Glutamatergic neuron (in vitro differentiated cells): ENCODE measurements at places on chromosomes 3 and 15.

GRCh38 chr15:64633332-64633731, 142.1 kb downstream of the RBPMS2 start:
- DNase-seq: no peak

DNA sequence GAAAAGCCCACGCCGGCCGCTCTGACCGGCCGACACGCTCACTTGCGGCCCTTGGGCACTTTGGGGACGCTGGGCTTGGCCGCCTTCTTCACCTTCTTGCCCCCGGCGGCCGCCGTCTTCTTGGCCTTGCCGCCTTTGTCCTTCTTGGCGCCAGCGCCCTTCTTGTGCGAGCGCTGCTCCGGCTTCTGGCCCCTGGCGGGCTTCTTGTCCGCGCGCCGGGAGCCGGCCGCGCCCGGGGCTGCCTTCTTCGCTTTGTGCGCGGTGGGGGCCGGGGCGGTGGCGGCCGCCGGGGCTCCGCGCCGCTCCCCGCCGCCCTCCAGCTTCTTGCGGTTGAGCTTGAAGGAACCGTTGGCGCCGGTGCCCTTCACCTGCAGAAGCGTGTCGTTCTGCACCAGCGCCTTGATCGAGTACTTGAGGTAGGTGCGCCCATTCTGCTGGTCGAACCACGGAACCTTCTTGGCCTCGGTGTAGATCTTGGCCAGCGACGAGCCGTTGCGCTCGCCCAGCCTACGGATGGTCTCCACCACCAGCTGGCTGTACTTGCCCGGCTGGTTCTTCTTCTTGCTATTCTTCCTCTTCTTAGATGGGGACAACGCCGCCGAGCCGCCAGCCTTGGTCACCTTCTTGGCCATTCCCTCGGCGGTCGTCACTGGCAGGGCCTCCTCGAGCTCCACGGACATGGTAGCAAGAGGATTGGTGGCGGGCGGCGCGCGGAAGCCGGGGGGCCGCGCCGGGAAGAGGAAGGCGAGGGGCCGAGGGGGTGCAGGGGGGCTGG, 36.7 kb downstream of the HMCES start:
- DNase-seq: peak; percentile 33

DNA sequence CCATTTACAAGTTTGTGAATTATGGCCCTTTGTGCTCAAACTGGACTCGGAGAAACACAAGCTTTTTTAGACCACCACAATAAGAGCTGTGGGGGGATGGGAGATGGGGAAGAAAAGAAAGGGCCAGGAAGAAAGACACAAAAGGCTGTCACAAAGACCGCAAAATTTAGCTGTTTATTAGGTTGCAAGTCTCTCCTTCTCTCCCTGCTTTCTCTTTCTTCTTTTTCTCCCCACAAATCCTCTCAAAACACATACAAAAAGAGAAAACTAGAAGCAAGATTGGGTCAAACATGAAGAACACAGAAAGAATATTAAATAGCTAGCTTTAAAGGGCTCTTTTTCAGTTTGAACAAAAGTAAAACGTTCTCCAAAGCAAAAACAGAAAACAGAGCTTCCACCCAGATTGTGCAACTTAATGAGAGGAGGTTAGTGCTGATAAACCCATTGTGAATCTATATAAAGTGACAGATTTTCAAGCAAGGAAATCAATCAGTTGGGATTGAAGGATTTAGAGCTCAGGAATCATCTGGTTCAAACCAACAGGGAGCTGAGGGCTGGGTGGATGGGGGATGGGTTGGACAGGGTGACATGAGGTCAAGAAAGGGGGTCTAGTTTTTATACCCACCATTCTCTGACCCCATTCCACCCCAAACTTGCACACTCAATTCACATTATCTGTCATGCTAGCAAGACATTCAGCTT, 87.3 kb downstream of the DHX30 start:
- peak; percentile 62 for DNase-seq

DNA sequence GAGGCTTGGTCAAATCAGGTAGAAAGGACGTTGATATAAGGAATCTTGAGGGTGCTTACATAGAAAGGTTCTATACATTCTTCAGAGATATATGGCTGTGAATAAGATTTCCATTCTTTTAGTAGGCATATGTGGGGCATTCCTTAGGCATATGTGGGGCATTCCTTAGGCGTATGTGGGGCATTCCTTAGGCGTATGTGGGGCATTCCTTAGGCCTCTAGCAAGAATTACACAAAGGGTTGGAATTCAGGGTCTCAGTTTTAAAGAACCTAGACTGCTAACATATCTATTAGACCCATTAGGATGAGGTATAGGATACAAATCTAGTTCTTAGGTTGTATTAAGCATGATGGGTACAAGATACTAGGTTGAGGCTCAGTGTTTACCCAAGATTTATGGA, 607.8 kb downstream of the SI start:
- DNase-seq: no peak

GRCh38 chr3:46609944-46610722, 2.2 kb upstream of the FAM240A start:
- no peak for DNase-seq

DNA sequence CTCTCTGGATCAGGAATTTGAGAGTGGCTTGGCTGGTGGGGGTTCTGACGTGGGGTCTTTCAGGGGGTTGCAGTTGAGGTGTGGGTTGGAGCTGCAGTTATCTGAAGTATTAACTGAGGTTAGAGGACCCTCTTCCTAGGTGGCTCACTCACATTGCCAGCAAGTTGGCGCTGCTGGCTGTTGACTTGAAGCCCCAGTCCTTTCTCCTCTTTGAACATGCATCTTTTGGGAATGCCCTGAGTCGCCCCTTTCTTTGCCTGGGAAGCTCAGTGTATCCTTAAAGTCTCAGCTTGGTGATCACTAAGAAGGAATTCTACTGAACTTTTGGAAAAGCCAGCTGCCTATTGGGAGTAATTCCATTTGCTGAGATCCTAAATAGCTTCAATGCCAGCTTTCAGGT, 13.0 kb upstream of the AMOTL2 start:
- no peak for DNase-seq

GRCh38 chr3:187987924-187988323, 166.0 kb upstream of the LPP start:
- no peak for DNase-seq

DNA sequence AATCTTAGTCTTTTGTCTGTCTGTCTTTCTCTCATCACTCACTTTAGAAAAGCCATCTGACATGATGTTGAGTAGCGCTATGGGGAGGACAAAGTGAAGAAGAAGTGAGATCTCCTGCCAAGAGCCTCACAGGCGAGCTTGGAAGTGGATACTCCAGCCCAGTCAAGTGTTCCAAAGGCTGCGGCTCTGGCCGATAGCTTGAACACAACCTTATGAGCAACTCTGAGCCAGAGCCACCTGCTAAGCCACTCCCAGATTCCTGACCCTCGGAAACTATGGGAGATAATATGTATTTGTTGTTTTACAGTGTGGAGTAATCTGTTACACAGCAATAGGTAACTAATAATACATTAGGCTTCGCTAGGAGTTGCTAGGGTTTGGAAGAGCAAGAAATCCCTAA, 76.2 kb downstream of the MB21D2 start:
- no peak for DNase-seq

DNA sequence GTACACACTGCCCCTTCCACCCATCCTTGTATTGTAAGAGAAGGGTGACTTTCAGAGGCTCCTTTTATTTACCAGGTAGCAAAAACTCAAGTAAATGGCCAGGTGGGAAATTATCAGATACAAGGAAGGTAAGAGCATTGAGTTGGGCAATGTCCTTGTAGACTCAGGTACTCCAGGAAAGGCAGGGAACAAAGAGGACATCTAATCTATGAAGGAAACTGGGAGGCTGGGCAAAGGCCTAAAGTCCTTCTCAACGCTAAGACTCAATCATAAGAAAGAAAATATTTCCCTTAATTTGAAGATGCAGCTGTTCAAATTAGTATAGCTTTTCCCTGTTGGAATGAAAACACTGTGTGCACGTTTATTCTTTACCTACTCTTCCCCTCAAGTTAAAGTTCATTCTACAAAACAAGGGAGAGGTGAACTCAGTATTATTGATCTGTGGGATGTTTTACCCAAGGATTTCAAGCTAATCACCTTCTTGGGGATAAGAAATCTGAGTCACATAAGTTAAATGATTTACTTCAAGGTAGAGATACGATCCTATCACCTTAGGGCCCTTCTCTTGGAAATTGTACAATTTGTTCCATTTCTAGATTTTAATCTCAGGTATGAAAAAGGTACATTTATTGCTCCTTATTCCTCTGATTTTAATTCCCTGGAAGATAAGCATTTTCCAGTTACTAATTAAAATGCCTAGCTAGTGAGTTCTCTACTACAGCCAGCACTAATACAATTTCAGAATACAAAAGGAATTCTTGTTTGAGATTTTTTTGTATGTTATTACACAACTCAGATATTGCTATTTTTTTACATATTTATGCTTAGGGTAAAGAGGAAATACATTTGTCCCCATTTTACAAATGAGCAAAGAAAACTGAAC, 80.6 kb downstream of the PLD1 start:
- DNase-seq: no peak

DNA sequence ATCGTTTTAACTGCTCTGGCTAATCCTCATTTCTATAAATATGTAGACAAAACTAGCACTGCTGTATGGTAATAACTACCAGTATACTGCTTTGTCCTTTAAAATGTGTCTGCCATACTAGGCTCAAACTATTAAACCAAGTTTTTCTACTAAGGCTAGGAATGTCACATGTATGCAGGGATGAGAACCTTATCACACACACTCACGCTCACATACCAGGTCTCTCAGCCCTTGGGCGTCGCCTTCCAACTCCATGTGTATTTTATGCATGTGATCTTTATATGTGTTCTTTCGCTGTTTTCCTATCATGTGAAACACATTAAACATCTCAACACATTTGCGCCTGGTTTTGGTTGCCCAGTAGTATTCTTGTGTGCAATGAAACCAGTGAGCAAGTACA, 32.6 kb downstream of the ATP2C1 start:
- no peak for DNase-seq

GRCh38 chr15:60635507-60636352, 156.8 kb upstream of the ICE2 start:
- no peak for DNase-seq

DNA sequence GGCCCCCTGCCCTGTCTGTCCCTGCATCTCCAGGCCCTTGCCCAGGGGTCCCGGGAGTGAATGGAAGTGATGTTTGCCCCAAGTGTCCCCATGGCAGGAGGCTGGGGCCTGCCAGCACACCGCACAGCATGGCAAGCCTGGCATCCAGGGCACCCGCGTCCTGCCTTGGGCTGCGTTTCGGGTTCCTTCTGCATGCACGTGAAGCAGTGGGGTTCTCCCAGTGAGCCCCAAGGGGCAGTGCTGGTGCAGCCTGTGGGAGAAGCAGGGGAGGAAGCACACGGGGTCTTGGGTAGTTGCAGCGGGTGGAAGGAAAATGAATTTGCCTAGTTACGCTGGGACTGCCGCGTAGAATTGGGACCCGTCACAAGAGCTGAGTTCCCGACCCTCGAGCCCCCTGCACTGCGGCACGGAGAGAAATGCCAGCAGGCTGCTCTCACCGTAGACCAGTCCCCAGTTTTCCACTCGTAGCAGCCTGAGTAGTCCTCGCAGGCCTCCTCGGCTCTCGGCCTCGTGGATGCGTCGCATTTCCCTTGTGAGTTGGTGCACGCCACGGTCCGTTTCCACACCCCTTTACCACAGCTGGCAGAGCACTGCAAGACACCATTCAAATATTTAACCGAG, 259.5 kb upstream of the LYSMD4 start:
- no peak for DNase-seq

- DNase-seq: no peak
These were observed 516.7 kb upstream of the CFAP20DC start for GRCh38 chr3:59566481-59566975.

DNA sequence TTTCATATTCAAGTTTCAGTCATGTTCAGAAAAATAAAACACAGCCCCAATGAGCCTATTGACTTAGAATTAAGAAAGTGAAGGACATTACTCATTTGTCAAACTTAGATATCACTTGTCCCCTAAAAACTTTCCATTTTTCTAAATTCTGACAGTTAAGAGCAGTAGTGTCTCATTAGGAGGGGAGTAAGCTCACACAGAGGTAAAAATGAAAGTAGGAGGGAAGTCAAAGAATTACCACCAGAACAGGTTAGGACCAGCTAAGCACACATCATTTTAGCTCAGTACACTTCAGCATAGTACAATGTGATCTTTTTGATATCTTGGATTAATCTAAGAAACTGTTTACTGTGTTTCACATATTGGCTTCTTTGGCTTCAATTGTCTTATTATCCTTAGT, 64.3 kb downstream of the OSTN start:
- no peak for DNase-seq

DNA sequence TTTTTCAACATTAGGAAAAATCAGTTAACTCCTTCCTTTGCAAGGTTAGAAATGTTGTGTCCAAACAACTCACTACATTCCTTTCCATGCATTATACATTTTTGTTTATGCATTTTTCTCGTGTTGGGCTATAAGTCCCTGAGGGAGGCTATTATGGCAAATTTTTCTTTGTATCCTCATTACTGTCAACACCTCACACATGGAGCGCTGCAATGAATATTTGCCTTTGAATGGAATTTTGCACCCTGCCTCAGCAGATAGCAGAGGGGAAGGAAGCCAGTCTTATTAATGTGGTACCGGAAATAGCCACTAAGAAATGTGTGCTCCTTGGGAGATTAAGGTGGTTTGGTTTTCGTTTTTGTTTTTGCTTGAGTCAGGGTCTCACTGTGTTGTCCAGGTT, 134.7 kb downstream of the THSD4 start:
- DNase-seq: no peak

DNA sequence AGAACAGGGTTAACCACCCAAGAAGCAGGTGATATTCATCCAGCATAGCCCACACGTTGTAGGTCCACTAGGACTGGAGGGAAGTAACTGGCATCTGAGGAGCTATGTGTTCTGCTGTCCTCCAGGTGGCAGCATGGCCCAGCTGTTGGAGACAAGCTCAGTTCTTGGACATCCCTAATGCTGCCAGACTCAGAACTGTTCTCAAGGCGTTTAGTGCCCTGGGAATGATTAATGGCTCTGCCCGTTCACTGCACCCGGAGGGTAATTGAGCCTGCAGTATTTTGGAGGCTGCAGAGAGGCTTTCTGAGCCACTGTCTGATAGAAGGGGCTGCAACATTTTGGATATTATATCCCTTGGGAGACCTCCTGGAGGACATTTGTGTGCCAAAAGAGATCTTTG, 521.3 kb upstream of the SEMA6D start:
- DNase-seq: peak; percentile 89

GRCh38 chr15:80787316-80787715, 8.1 kb downstream of the CEMIP start:
- no peak for DNase-seq

DNA sequence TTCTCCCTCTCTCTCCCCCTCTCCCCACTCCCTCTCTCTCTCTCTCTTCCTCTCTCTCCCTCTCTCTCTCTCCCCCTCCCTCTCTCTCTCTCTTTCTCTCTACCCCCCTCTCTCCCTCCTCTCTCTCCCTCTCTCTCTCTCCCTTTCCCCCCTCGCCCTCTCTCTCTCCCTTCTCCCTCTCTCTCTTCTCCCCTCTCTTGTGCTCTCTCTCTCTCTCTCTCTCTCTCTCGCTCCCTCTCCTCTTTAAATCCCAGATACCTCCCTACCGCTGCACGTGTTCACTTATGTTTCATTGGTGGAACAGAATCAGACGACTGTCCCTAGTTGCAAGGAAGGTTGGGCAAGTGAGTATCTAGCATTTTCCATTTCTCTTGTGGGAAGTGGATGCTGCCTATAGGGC, 166.5 kb downstream of the EBLN2 start:
- no peak for DNase-seq

GRCh38 chr3:196232154-196232881, 16.0 kb downstream of the SLC51A start:
- DNase-seq: no peak
